ENCODE measurements at places on chromosomes 5 and 9.
A peak's percentile ranks its signal among the peaks of the same experiment; 100 is the strongest.

DNA sequence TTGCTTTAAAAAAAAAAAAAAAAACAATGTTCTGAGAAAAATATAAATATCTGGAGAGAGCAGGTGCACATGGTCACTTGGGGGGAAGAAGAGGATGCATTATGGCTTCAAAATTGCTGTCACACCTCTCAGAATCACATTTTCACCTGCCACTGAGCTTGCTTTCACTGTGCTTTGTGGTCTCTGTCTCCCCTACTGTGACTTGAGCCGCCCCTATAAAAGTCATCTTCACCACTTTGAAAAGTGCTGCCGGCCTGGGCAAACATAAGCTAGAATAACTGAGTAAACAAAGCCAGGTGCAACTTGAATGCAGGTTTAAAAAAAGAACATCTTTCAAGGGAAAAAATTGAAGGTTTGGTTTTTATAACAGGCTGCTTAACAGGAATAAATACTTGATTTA is 368.1 kb upstream of the GRIA1 start:
- no peak for DNase-seq

DNA sequence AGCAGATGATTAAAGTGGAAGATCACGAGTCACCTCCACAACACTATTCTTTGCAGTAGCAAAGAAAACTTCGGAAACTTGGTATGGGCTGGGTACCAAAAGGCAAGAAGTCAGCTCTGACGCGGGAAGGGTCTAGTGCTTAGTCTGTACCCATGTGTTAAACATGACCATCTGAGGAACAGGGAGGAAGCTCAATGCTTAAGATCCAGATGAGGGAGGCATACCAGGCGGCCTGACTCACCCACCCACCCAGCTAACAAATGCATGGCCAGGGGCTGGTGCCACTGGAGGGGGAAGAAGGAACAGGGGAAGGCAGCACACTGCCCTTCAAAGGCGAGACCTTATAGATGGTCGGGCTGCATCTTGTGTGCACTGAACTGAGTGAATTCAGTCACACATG is 41.8 kb downstream of the CAMSAP1 start:
- no peak for DNase-seq

GRCh38 chr5:157463621-157464518 is 3.9 kb downstream of the NIPAL4 start:
- DNase-seq = no peak

- DNase-seq = no peak
Measured at GRCh38 chr5:129724222-129724621, 23.7 kb upstream of the MINAR2 start.

DNA sequence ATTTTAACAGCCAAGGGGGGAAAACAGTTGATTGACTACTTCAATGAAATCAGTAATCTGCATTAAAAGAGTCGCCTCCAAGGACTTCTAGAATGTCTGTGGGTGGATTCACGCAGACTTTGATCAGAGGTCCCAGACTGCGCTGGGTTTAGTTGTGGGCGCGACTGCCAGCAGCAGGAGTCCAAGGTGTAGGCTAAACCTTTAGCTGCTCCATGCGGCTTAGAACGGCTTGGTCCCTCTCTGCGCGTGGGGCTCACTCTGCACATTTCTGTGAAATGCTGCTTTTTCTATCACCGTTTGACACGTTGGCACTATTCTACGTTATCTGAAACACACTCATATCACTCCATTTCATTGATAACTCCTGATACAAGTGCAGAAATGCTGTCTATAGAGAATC is 48.6 kb upstream of the IRX2 start:
- no peak for DNase-seq

DNA sequence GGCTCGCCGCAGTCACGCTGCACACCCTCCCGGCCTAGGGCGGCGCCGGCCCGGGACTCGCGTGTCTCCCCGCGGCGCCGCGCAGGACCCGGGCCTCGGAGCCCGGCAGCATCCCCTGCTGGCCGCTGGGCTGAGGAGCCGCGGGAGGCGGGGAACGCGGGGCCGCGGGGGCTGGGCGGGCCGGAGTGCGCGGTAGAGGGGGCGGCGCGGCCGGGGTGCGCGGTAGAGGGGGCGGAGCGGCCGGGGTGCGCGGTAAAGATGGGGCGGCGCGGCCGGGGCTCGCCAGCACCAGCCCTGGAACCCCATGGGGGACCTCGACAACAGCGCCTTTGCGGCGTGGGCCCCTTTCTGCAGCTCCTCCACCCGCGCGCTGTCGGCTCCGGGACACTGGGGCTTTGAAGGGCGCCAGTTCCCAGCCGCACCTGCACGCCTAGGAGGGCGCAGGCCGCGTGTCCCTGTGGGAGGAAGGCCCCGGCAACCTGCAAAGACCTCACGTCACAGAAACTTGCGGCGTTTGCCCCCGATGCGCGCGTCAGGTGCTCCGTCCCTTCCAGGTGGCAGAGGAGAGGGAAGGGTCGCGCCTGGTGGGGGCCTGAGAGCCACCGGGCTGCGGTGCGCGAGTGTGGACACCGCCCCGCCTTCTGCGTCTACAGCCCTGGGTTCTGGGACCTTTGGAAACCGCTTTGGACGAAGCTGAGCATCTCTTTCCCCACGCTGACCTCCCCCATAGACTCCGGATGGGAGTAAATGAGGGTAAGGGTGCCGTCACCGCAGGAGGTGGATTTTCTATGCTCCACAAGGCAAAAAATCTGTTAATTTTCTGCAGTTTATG is 49.6 kb downstream of the NSUN2 start:
- peak; percentile 25 for DNase-seq

- no peak for DNase-seq
Measured at GRCh38 chr5:1404062-1404461, 41.2 kb downstream of the SLC6A3 start.

GRCh38 chr5:144315994-144316634 is 145.4 kb downstream of the KCTD16 start:
- DNase-seq = no peak

DNA sequence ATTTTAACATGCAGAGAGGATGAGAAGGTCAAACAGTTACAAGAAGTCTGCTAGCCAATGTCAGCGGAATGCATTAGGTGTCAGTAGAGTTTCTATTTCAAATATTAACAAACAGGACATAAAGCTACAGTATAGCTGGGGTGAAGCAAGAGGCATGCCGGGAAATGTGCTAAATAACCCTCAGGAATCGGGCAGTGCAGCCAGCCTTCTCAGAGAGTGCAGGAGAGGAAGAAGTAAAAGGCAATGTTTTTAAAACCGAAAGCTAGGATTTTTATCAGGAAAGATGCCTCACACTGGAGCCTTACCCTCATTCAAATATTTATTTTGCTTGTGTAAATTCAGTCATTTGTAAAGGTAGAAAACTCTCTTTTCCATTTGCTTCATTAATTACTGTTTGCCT is 59.1 kb upstream of the SH3GL2 start:
- DNase-seq = peak; percentile 65

GRCh38 chr5:142192286-142193113 is 83.9 kb downstream of the NDFIP1 start:
- DNase-seq = no peak

DNA sequence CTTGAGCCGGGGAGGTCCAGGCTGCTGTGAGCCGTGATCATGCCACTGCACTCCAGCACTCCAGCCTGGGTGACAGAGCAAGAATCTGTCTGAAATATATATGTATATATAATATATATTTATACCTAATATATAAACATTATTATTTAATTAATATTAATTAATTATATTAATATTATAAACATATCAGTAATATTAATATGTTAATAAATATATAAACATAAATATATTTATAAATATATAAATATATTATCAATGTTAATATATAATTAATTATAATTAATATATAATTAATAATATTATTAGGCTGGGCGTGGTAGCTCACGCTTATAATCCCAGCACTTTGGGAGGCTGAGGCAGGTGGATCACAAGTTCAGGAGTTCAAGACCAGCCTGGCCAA is 41.1 kb downstream of the F2R start:
- DNase-seq = no peak

GRCh38 chr5:107915176-107915812 is 244.6 kb upstream of the EFNA5 start:
- peak; percentile 46 for DNase-seq

DNA sequence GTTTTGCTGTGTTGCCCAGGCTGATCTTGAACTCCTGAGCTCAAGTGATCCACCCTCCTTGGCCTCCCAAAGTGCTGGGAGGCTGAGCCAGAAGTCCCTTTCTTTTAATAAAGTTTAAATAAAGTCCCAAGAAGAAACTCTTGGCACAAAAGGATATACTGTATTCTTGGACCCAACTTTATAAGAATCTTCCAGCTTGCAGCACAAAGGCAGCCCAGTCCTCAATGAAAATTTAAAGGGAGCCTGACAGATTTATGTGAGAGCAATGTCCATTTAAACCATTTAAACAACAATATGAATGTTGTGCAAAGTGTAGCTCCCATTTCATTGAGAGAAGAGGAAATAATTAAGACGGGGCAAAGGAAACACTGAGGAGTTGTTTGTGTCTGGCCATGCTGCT is 217.0 kb downstream of the DOCK8 start:
- DNase-seq = no peak

DNA sequence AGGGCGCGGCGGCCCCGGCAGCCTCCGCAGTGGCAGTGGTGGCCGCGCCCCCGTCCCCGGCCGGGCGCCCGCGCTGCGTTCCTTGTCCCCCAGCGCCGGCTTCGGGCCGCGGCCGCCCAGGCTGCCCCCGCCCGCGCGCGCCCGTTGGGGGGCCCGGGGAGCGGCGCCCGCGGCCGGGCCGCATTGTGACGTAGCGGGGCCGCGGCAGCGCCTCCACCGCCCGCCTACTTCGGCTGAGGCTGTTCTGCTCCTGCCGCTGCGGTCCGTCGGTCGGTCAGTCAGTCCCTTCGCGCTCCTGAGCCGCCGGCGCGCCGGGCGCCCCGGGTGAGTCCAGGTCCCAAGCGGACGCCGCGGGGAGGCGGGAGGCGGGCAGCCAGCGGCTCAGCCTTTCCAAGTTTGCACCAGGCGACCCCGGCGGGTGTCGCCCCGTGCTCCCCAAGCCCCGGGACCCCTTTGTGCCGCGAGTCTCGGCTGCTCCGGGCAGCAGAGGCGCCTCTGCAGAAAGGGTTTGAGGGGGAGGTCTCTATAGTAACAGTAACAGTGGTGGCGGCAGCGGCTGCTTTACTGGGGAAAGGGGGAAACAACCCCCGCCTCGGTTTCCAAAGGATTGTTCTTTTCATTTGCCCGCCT is at the start of gene SNCAIP:
Gene SNCAIP (plus strand): TSS at position 277 of the 630 bp plus-strand sequence. CDS start 78,898 bp downstream, outside the sequence.
- DNase-seq = peak; percentile 42

DNA sequence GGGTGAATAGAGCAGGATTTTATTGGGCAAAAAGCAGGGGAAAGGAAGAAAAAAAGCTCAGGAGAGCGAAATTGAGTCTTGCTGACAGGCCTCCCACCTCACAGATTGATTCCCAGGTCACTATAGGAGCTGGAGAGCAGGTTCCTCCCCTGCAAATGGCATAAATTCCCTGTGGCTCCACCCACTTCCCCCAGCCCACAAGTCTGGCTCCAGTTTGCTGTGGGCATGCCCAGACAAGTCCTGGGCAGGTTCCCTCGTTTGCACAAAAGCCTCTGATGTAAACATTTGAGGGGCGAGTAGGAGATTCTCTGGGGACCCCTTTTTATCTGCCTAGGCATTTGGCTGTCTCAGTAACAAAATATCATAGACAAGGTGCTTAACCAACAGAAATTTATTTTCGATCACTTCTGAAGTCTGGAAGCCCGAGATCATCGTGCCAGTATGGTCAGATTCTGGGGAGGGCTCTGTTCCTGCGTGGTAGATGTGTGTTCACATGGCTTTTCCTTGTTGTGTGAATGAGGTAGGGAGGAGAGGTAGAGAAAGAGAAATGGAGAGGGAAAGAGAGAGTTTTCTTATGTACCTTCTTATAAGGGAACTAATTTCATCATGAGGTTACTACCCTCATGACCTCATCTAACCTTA is 614.5 kb downstream of the MAT2B start:
- DNase-seq = peak; percentile 56

DNA sequence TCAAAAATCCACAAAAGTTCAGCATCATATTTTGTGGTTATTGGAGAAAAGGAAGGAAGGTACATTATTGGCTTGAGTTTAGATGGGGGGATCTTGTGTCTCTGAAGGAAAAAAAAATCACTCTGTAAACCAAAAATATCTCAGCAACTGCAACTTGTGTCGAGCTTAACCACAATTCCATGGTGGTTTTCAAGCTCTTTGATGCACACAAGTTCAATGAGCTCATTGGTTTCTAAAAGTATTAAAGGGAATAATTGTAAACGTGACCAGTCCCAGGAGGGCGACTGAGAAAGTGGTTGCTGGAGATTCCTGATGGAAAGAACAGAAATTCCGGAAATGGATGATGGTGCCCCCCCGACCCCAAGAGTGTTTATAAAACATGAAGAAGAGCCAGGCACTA is 173.8 kb downstream of the PSAT1 start:
- no peak for DNase-seq

GRCh38 chr9:81035171-81035570 is 654.2 kb downstream of the TLE1 start:
- DNase-seq = peak; percentile 52

DNA sequence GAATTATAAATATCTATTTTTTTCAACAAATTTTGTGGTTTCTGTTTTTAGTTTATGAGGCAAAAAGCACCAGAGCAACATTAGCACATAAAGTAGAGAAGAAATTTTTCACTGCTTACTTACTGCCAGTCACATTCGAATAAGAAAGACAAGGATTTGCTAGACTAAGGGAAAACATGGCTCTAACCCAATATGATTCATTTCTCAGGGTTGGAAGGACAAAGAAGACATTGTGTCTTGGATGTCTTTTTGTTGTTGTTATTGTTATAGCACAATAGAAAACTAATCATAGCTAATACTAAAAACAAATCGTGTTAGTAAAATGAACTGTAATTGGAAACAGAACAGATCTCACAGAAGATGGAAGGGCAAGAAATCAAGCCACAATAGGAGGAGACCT is 90.9 kb upstream of the SLCO6A1 start:
- no peak for DNase-seq

GRCh38 chr9:130186839-130187522 is 14.8 kb downstream of the NCS1 start:
- peak; percentile 42 for DNase-seq

GRCh38 chr9:942805-943580 is 33.5 kb upstream of the DMRT3 start:
- DNase-seq = no peak

DNA sequence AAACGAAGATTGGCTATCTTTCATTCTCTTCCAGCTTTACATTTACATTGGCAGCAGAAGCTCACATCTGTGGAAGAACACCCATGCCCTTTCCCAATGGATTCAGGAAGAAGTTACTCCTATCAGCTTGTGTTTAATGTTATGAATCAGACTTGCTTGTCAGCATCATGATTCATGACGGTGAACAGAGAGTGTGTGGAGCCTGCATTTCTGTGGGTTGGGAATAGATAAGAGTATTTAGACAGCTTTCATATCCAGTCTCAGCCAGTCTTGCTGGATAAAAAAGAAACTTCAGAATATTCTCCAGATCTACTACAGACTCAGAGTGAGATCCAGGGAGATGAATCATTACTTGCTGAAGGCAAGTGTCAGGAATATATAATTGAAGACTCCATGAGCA is 812.9 kb upstream of the ZNF608 start:
- DNase-seq = peak; percentile 97

GRCh38 chr5:57734296-57734695 is 251.7 kb upstream of the ACTBL2 start:
- DNase-seq = no peak

- no peak for DNase-seq
Measured at GRCh38 chr5:139893873-139894272, 98.3 kb downstream of the PSD2 start.

- no peak for DNase-seq
Measured at GRCh38 chr5:78112931-78113330, 181.6 kb downstream of the AP3B1 start.
